GM12878 (cell line): ENCODE measurements at places on chromosomes 5 and 9. TPM values are rescaled to one million over a fixed set of nuclear protein-coding genes. Genes with fewer than 3 reads are reported as not detected.

The MLLT3 gene
- polyA plus RNA-seq: 17.5 and 17.7 TPM in 2 replicates

- H3K36me3 ChIP-seq: no peaks in the 10 kb centered on the region
- H3K4me3 ChIP-seq: no peak overlapping the region
- no peak overlapping the region for H3K27ac ChIP-seq
- H3K4me1 ChIP-seq: no peaks in the 10 kb centered on the region
These were observed 532.6 kb downstream of the CSNK1G3 start for GRCh38 chr5:124044613-124045012.

DNA sequence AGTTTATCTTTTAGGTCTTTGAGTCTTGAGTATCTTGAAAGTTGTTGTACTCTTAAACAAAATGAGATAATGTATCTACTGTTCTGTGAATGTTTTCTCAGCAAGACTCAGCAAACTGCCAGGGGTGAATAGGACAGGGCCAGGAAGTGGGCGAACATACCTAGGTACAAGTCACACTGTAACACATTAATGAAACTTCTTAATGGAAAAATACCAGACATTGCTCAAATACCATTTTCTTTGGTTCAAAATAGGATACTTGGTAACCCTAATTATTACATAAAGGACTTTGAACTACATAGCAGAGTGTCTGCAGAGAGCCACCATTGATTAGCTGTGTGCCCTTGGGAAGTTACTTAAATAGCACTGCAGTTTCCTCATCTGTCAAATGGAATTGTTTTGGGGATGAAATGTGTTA is 197.5 kb downstream of the ARHGEF28 start:
- H3K4me1 ChIP-seq: no peaks in the 10 kb centered on the region
- no peak overlapping the region for H3K4me3 ChIP-seq
- H3K36me3 ChIP-seq: no peaks in the 10 kb centered on the region
- no peak for DNase-seq
- H3K27ac ChIP-seq: no peak overlapping the region

The CCL27 gene
- not detected in 2 replicates for polyA plus RNA-seq

The PDCD1LG2 gene
- 2.8 and 3.0 TPM in 2 replicates for polyA plus RNA-seq

The ABLIM3 gene
- not detected in 2 replicates for polyA plus RNA-seq

- DNase-seq: no peak
- no peaks in the 10 kb centered on the region for H3K36me3 ChIP-seq
- H3K27me3 ChIP-seq: no peaks in the 10 kb centered on the region
- H3K27ac ChIP-seq: no peak overlapping the region
- no peak overlapping the region for H3K4me3 ChIP-seq
These were observed 153.7 kb downstream of the CAVIN4 start for GRCh38 chr9:100731557-100731956.
